ENCODE measurements at places on chromosomes 2 and 18. TPM values are rescaled to one million over a fixed set of nuclear protein-coding genes. Genes with fewer than 3 reads are reported as not detected.

OBSL1 gene
- total RNA-seq = 89.1 TPM

ACADL gene
- 9.0 TPM for total RNA-seq

DSC2 gene
- 5.1 TPM for total RNA-seq

SERPINB4 gene
- not detected for total RNA-seq

SPATA3 gene
- total RNA-seq = not detected

DSC1 gene
- total RNA-seq = not detected

VIT gene
- total RNA-seq = 7.4 TPM

POTEI gene
- total RNA-seq = not detected

THSD7B gene
- 7.6 TPM for total RNA-seq

RGPD4 gene
- total RNA-seq = 0.08 TPM

C2orf80 gene
- total RNA-seq = not detected

SFXN5 gene
- total RNA-seq = 28.6 TPM

CROCC2 gene
- 0.23 TPM for total RNA-seq

XDH gene
- 6.6 TPM for total RNA-seq

CHRND gene
- total RNA-seq = not detected

PLGLB2 gene
- 0.83 TPM for total RNA-seq

CDH19 gene
- total RNA-seq = 1.2 TPM

ACMSD gene
- not detected for total RNA-seq

SNED1 gene
- total RNA-seq = 41.8 TPM

KIF5C gene
- total RNA-seq = 14.3 TPM

WDR7 gene
- 49.2 TPM for total RNA-seq

GKN2 gene
- not detected for total RNA-seq
